ENCODE measurements at places on chromosomes 2 and 18.

- no peak for DNase-seq
These were observed 70.6 kb downstream of the EMILIN2 start for GRCh38 chr18:2917259-2918047.

DNA sequence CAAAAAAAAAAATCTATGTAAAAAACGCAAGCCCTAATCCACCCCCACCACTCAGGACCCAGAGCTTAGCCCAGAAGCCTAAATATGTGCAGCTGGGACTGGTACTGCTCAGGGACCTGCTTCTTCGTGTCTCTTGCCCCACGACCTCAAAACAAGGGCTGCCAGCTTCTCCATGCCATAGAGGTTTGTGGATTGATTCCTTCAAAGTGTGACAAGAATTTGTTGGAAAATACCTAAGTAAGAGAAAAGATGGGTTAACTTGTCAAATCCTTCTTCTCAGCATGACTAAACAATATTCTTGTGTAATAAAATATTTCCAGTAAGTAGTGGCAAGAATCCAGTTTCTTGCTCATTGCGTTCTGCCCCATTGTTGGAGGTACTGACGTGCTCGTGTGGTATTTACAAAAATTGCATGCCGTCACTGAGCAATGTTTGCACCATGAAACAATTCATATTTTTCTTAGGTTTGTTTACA is 825 bp upstream of the SCYGR1 start:
- DNase-seq = peak; percentile 94

DNA sequence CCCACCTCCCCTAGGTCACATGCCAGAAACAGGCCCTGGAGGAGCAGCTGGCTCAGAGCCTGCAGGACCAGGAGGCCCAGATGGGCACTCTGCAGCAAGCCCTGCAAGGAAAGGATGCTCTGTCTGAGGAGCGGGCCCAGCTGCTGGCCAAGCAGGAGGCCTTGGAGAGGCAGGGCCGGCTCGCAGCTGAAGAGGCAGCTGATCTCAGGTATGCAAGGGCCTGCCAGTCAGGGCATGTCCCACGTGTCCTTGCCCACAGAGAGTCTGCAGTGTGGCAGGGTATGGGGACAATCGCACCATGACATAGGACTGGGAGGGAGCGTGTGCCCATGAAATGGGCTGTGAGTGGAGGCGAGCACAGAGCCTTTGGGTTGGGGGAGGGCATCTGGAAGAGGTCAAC is 39.9 kb downstream of the CROCC2 start:
- no peak for DNase-seq

DNA sequence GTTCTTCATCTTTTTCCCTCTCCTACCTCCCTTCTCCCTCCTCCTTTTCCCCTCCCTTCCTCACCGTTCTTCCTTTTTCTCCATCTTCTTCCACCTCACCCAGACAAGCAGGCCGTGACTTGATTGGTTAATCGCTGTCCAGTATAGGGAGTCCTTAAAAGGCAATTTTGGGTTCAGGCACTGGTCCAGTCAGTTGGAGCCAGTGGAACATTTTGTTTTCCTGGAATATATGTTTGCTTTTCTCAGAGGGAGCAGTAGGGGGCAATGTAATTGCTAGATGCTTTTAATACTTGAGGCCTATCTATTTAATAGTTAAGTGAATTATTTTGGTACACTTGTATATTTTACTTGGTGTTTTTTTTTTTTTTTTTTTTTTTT is 15.0 kb downstream of the ELAC1 start:
- DNase-seq = peak; percentile 28

DNA sequence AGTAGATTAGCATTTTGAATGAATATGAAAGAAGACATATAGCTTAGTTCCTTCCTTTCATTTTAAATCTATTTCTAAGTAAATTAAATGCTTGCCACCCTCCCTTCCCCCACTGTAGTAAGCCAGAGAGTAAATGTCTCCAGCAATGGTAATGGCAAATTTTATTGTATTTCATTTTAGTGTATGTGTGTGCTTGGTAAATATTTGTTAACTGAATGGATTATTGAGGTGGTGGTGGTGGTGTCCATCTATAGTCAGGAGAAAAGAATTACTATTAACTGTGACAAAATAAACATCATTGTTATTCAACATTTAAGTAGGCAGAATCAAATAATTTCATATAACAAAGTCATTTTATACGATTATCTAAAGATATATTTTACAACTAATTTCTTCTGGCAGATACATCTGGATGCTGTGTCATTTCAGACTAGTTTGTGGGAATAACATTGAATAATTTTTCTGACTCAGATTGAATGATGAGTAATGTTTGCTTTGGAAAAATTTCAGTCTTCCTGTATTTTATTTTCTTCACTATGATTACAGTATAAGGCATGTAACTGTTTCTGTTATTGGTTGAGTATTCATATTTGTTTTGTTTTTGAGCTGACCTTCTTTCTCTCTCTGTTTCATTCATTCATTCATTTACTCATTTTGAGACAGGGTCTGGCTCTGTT is 18.3 kb downstream of the ASXL3 start:
- no peak for DNase-seq

DNA sequence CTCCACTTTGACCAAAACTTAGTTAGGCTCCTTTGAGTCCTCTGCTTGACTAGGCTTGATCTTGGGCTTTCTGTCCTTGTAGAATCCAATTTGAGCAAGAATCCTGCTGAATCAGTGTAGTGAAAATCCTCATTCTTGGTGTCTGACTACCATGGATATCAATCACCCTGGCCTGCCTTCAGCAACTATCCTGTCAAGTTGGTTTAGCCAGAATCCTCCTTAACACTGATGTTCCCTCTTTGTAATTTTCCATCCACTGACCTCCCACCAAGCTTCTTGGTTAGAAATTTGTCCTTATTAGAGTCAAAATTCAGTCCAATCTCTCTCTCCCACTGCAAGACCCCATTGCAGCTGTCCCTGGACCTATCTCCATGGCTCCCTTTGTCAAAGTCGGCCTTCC is 494 bp upstream of the RBM45 start:
- DNase-seq = no peak

DNA sequence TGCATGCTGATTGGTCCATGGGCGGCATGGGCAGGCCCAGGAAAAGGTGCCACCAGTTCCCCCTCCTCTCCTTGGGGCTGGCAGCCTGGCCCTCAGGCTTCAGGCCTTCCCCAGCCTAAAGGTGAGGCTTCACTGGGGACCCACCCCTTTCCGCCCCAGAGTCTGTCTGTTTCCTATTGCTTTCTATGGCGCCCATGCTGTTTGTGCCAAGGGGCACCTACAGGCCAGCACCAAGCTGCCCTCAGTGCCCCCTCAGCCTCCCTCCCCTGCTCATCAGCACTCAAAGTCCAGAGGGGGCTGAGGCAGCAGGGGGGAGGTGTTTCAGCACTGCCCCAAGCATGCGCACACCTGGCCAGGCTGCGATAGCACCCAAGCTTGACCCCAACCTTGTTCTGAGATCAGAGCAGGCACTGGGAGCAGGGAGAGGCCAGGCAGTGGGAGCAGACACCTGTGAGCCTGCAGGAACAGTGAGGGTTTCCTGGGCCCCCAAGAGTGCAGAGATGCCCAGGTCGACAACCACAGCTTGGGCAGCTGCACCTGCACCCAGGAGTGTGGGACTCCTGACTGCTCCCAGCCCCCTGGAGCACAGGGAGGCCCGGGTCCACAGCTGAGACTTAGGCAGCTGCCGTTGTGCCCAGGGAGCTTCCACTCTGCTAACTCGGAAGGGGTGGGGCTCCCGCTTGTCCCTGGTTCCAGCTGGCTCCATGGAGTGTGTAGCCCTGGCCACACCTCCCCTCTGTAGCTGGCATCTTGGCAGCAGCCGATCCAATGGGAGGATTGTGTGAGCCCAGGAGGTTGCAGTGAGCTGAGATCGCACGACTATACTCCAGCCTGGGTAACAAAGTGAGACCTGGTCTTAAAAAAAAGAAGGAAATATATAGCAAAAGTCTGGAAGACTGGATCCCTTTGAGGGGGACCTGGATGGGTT is 69.1 kb downstream of the NCAPH start:
- no peak for DNase-seq

DNA sequence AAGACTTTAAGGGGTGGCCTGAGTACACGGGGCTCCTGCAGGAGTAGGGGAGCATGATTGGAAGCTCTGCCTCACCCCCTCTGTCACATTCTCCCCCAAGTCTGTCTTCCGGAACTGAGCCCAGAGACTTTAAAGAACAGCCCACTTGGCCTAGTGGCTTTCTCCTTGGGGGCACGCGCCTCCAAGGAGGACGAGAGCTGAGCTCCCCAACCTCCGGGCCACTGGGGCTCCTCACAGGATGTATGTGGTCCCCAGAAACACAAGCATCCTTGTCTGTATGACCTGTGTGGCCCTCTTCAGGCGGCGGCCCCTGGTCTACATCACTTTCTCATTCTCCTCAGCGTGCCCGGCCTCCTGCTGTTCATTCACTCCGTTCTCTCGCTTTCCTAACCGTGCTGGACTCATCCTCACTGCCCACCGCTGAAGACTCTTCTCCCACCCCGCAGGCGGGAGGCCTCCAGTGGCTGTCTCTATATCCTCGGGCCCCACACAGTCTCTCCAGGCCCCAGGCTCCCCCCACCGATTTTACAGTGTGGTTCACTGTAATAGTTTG is 23.7 kb downstream of the KCNF1 start:
- DNase-seq = no peak

GRCh38 chr18:72672364-72673184 is 128.4 kb upstream of the CBLN2 start:
- peak; percentile 26 for DNase-seq

DNA sequence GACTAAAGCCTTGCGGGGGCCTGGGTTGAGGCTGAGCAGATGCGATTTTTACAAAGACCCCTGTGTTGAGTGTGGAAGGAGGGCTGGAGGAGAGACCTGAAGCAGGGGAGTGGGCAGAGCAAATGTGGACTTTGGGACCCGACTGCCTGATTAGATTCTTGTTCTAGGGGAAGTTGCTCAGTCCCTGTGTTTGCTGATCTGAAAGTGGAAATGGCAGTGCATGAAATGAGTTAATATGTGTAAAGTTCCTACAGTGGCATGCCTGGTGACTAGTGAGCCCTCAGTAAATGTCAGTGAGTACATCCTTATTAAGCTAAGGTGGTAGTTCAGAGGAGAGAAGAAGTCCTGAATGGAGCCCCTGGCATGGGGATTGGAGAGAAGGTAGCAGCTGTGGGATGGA is 52.3 kb downstream of the ARMC9 start:
- DNase-seq = no peak

DNA sequence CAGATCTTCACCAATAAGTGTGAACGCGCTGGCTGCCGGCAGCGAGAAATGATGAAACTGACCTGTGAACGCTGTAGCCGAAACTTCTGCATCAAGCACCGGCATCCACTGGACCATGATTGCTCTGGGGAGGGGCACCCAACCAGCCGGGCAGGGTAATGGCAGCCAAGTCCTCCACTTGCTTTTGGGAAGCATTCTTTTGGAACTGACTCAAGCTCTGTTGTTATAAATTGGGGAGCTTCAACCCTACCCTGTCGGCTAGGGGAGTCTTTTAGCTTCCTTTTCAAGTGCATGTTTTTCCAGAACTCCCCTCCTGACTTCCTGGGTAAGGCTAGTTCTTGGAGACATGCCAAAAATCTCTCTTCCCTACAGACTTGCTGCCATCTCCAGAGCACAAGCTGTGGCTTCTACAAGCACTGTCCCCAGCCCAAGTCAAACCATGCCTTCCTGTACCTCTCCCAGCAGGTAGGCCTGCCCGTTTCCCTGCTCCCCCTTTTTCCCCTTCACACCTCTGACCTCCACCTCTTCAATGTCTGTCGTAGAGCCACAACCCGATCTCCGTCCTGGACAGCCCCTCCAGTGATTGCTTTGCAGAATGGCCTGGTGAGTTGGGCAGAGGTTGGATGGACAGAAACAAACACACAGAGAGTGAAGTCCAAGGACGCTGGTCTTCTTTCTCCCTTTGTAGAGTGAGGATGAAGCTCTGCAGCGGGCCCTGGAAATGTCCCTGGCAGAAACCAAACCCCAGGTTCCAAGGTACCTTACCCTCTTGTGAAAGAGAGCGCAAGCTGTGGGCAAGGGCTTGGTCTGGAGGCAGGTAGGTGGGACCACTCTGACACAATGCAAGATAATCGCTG is 1.5 kb downstream of the ZFAND2B start:
- DNase-seq = peak; percentile 29

- DNase-seq = peak; percentile 38
These were observed 11.4 kb downstream of the CCDC88A start for GRCh38 chr2:55408098-55408882.

- peak; percentile 62 for DNase-seq
These were observed 90.5 kb downstream of the LAMA3 start for GRCh38 chr18:23779696-23780303.

- DNase-seq = peak; percentile 36
These were observed 365.7 kb upstream of the FANCL start for GRCh38 chr2:58606799-58607198.

DNA sequence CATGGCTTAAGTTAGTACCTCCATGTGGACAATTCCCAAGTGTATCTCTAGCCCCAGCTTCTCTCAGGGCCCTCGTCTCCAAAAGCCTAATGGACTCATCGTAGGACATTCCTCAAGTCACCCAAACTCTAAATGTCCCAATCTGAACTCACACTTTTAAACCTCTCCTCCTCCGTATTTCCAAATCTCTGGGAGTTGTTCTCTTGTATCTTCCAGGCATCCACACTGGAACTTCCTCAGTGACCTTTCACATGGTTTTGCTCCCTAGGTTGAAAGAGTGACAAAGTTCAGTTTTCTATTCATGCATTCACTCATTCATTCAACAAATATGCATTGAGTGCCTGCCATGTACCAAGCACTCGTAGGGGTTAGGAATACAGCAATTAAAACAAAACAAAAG is 220.2 kb downstream of the ALPK2 start:
- DNase-seq = no peak

DNA sequence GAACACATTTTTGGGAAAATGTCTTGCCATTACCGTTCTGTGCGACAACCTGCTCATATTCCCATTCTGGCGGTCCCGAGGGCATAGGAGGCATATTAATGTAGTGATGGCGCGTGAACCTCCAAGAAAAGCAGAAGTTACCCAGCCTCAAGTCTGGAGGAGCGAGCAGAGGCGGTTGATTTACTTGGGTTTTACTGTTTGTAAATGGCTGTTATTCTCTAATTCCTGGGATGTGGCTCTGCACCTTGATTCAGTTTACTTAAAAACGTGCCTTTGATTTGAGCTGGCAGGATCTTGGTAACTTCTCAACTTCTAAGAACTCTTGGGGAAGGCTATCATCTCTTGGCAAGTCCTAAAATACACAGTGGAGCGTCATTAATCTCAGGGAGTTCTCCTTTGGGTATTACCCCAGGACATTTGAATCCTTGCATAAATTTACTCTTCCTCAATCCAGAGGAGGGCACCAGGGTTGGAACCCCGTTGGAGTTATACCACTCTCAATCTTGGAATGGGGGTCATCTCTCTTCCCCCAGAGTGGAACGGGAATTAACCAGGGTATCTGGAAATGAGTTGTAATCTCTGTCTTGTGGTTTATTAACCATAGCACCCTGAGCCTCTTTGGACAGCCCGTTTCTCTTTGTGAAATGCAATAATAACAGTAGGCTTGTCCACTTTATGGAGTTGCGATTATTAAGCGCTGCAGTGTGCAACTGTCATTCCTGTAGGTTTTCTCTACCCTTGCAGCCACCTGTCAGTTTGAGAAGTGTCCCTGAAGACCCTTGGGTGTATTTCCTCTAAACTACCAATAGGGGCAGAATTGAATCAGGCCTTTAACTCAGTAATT is 2.1 kb downstream of the HK2 start:
- peak; percentile 77 for DNase-seq

- DNase-seq = no peak
These were observed 710.6 kb upstream of the FANCL start for GRCh38 chr2:58951722-58952121.

All from ELR (cell line).